ENCODE measurements at places on chromosomes 7 and 10.

DNA sequence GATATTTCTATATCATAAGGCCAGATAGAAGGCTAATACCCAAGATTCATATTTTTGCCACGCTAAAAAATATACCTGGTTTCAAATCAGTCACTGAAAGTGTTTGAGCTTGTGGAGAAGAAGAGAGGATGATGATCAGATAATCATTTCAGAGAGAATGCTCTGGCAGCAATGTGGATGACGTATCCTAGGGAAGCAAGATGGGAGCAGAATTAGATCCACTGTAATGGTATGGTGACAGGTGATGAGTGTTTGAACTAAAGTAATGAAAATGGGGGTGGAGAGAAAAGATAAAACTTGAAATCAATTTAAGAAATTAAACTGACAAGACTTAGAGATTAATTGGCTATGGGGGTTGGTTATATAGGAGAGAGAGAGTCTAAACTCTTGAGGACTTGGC, 42.7 kb upstream of the TMEM196 start:
- no peak for DNase-seq

GRCh38 chr10:124336186-124336585, 82.5 kb downstream of the OAT start:
- DNase-seq = no peak

DNA sequence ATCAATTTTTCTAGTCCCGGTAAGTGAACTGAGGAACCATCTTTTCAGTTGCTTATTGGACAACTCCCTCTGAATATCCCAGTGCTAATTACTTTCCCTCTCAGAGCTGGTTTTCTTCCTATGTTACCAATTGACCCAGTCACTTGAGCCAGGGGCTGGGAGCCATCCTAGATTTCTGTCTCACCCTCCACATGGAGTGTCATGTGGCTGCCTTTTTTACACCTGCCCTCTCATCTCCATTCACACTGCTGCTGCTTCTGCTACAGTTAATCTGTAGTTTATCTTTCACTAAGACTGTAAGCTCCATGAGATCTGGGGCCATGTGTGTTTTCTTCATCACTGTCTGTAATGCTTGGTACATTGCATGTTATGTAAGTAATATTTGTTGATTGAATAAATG, 35.8 kb downstream of the VCL start:
- no peak for DNase-seq

DNA sequence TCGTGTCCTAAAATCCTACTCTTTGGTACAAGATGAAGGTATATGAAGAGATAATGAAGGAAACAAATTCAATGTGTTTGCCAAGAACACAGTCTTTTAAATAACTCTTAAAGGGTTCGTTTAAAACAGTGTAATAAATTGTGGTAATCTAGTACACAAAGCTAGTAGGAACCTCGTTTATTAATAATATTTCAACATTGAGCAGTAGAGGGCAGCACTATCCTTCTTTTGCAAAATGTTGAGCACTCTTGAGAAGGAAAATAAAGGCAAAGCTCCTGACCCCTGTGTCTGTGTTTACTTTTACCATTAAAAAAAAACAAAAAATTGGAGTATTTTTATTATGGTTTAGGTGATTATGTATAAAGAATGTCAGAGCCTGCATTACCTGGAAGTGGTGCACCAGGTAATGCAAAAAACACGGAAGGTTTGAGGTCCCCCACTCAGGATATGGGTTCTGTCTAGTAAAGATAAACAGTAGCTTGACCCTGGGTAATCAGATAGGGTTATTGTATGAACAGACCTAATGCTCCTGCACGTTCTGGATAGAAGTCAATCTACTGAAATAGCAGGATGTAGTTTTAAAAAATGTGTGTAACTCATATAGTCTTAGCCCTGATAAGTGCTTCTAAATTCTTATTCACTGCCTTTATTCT, 5.7 kb upstream of the GOT1 start:
- DNase-seq = no peak

- DNase-seq = no peak
Observed at GRCh38 chr10:132888898-132889490, 53.4 kb downstream of the CFAP46 start.

- no peak for DNase-seq
Observed at GRCh38 chr10:51137756-51138529, 63.7 kb downstream of the PRKG1 start.

GRCh38 chr10:49486009-49486408, 52.9 kb downstream of the ERCC6 start:
- DNase-seq = no peak

- no peak for DNase-seq
Observed at GRCh38 chr7:113013761-113014449, 72.7 kb downstream of the GPR85 start.

DNA sequence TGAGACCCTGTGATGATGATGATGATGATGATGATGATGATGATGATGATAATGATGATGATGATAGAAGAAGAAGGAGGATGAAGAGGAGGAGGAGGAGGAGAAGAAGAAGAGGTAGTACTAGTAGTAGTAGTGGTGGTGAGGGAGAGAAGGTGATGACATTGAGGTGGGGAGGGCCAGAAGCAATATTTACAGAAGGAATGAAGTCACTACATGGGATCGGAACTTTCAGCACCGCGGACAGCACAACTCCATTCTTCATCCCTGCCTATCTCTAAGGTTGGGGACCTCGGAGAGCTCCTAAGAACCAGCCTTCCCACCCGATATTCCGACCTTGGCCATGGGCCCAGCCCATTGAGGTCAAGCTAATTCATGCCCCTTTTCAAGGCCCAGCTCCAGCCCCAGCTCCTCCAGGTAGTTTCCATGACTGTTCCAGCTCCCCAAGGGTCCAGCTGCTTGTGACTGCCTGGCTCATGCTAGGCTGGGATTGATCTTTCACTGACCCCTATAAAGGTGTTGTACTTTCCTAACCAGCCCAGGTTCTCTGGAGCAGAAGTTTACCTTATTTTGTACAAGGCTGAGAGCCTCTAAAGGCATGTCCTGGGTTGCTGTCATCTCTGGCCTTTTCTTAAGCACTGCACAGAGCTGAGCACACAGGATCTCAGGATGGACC, 10.3 kb downstream of the CRHR2 start:
- DNase-seq = no peak

- no peak for DNase-seq
Observed at GRCh38 chr7:100585511-100586265, at the start of gene LRCH4. Gene LRCH4, minus strand, starts transcription at chr7:100586129. Its CDS starts 29 bp downstream, at chr7:100586100.

- DNase-seq = no peak
Observed at GRCh38 chr10:9416331-9416730, 1361.8 kb downstream of the GATA3 start.

GRCh38 chr7:81294897-81295515, 376.2 kb upstream of the SEMA3C start:
- DNase-seq = no peak

DNA sequence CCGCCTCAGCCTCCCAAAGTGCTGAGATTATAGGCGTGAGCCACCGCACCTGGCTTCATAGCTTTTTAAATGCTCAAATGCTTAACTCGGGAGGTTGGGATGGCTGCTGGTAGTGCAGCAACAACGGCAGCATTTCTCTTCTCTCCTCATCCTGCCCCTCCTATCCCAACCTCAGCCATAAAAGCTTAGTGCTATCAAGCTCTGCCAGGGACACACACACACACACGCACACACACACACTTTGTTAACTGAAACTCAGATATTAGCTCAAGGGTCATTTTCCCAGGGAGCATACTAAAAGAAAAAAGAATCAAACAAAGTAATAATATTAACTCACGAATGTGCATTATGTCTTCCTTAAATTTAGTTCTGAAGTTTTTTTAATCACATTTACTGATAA, 63.0 kb upstream of the HPS1 start:
- no peak for DNase-seq

- no peak for DNase-seq
Observed at GRCh38 chr7:129865093-129865924, 87.5 kb downstream of the UBE2H start.

Measured in stimulated activated CD8-positive, alpha-beta memory T cell treated with anti-CD3 and anti-CD28 coated beads, Interleukin-7, amount 100 ng/mL, for 1 hour (primary cell).